Glomerular endothelial cell (primary cell): ENCODE measurements at places on chromosomes 3 and 15.

DNA sequence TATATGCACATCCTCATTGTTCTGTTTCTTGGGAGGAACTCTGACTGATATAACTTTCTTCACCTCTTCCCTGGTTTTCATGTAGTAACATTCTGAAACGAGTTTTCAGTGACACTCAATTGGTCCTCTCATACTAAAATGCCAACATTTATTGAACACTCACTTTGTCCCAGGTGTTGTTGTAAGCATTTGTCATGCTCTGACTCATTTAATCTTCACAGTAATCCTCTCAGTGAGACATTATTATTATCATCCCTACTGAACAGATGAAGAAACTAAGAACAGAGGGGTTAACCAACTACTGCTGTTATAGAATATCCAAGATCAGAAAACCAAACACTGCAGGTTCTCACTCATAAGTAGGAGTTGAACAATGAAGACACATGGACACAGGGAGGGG, 94.1 kb upstream of the MRPL3 start:
- no peak for DNase-seq

GRCh38 chr3:90180096-90180495, 1072.7 kb downstream of the EPHA3 start:
- no peak for DNase-seq

- DNase-seq = no peak
Observed at GRCh38 chr3:46381625-46382024, 10.9 kb downstream of the CCR5 start.

DNA sequence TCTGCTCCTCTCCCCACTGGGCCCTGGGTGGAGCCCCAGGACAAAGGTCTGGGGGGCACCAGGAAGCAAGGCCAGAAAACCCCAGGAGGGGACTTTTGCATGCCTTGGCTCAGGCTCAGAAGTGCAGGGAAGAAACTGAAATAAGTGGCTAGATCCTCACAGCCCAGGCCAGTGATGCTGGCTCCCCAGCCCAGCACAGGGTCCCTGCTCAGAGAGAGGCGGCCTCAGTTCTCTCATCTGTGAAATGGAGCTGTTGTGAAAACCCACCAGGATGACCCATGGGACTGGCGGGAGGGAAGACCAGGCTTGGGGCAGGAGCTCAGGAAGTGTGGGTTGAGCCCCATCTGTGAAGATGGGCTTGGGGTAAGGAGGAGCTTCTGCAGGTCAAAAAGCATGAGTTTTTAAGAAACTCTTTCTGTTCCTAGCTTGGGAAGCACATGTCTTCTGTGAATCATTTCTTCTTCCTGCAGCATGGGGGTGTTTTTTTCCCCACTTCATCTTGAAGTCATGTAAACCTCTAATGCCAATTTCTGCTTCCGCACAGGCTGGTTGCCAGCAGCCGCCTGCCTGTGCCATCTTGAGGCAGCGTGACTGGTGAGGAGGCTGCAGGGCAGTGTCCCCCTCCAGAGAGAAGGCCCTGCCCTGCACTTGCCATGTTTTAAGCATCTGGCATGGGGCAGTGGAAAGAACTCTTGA, 118.6 kb downstream of the SMAD6 start:
- no peak for DNase-seq

DNA sequence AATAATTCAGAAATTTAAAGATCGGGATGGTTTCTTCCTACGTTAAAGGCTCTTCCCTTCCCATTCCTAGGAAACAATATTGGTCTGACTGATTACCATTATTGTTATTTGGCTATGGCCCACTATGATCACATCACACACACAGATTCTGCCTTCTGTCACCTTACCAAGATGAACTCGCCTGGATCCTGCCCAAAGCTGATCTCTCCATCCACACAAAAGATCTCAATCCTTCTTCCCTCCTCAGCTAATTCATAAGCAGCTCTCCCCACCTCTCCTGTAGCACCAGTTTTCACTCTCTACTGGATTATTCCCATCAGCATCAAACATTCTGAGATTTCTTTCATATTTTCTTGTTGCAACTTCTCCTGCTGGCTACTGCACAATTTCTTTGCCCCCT, 25.0 kb downstream of the PLCL2 start:
- no peak for DNase-seq

DNA sequence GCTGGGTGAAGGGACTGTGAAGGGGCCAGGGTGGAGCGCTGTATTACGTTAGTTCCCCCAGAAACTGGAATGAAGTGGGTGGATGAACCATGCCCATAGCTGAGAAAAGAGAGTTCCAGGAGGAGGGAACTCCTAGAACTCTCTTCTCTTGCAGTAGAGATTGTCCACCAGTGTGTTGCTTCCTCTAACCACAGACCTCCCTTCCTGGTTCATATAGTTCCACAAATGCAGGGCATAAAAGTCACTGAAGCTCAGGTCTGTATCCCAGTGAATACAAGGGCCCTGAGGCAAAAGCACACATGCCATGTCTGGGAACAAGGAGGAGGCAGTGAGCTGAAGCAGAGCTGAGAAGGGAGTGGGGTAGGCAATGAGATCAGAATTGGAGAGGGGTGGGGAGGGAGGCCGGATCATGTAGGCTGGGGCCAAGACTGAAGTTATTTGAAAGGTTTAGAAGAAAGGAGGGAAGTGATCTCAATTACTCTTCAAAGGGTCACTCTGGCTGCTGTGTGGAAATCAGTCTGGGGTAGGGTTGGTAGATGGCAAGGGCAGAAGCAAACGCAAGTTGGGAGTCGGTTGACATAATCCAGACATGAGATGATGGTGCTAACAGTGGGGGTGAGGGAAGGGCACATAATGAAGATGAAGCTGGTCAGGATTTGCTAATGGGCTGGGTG, 6.5 kb downstream of the A4GNT start:
- DNase-seq = no peak

DNA sequence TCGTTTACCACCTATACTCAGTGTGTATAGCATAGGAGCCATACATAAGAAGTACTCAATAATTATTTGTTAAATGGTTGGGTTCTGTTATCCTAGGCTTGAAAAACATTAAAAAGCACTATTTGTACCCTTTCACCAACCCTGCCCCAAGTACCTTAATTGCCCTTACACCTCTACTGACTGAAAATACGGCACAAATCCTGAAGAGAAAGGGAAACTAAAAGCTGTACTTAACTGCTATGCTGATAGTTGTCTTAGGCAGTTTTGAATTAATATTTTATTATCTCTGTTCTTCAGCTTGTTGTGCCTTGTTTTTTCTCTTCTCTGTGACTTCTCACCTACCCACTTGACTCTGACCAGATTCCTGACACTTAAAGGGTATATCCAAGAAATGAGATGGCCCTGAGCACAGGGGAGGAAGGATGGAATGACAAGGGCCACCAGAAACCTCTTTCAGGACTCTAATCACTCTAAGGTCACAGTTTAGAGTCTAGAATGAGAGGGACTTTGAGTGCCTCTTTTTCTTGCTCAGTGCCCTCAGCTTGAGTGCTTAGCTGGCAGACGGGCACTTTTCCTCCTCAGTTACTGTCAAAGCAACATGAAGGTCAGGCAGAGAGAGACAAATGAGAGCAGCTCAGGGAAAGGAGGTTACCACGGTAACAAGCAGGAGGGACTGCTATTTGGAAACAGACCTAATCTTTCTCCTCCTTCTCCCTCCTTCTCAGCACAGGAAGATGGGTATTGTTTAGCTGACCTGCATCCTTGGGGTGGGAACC, 136.5 kb downstream of the ZNF609 start:
- DNase-seq = peak; percentile 18

GRCh38 chr15:100261302-100262240, 80.2 kb downstream of the ADAMTS17 start:
- no peak for DNase-seq

GRCh38 chr15:74781431-74782258, at the start of gene CSK:
Gene CSK, plus strand, starts transcription at chr15:74782080. Its CDS starts 16,218 bp downstream, at chr15:74798298.
- no peak for DNase-seq

DNA sequence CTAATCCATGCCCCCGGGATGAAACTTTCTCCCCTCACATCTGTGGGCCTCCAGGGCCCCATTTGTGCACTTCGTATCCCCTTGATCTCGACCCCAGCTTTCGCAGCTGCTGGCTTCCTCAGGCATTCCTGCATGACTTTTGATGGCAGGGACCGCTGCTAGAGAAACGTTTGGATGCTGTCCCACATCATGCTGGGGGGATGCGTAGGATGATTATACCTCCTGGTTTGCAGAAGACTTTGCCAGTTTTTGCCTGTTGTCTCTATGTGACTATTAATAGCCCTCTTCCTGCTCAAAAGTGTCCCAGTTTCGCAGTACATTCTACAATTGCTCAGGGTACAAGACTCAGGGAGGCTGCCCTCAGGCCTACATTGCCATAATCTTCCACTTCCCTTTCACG, 10.4 kb upstream of the KCNAB1 start:
- no peak for DNase-seq

GRCh38 chr3:49554633-49555265, 472 bp downstream of the BSN start:
- no peak for DNase-seq

DNA sequence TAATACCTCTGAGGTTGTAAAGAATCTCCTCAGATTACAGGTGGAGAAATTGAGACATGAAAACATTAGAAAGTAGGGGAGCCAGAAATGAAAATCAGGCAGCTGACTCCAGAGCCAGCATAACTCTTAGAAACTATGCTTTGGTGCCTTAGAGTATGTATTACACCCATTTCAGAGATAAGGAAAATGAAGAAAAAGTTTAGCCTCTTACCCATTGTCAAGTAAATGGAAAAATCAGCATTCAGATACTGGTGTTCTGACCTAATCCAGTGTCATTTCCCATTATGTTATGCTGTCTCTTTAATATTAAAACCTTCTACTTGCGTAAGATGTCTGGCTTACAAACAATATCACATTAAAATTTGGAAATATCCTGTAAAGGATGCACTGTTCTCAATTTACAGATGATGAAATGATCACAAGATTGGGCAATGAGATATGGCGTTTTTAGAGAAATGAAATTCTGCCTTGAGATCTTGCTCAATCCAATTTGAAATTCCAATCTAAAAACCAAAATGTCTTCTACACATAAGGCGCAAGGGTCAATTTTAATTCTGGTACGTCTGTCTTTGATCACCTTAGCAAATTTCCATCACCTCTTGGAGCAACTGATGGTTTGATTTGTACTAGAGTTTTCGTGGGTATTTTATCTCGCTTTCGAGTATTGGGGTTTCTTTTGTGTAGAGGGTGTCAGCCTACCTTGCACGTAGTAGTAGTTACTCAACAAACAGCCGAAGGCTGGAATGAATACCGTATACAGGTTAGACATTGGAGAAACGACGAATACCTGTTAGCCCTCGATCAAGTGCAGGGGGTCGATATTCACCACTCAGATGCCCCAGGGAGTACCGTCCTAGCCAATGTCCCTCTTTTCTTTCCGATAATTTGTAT, 902 bp upstream of the ZCWPW2 start:
- DNase-seq = no peak

- no peak for DNase-seq
Observed at GRCh38 chr3:143565951-143566350, 282.3 kb downstream of the SLC9A9 start.

- DNase-seq = no peak
Observed at GRCh38 chr15:67521029-67521782, at the start of gene C15orf61. Gene C15orf61, plus strand, starts transcription at chr15:67521131. Its CDS starts 118 bp downstream, at chr15:67521249.

- no peak for DNase-seq
Observed at GRCh38 chr3:28334552-28334951, 14.0 kb upstream of the ZCWPW2 start.

DNA sequence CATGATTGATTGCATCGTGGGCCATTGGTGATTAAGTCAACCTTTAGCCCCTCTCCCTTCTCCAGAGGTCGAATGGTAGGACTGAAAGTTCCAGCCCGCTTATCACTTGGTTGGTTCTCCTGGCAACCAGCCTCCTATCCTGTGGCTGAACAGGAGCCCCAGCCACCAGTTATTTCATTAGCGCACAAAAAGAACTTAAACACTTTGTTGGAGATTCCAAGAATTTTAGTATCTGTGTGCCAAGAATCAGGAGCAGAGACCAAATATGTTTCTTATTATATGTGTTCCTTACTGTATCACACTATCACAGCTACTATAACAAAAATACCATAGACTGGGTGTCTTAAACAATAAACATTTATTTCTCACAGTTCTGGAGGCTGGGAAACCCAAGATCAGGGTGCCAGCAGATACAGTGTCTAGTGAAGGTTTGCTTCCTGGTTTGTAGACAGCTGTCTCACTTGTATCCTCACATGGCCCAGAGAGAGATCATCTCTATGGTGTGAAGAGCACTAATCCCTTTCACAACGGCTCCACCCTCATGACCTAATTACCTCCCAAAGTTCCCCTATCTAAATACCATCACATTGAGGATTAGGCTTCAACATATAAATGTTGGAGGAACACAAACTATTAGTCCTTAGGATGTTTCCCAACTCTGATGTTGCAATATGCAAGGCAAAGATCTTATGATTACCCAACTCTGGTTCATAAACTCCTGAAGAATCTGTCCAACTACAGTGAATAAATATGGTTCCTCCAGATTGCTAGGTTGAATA, 30.5 kb upstream of the APH1B start:
- no peak for DNase-seq

DNA sequence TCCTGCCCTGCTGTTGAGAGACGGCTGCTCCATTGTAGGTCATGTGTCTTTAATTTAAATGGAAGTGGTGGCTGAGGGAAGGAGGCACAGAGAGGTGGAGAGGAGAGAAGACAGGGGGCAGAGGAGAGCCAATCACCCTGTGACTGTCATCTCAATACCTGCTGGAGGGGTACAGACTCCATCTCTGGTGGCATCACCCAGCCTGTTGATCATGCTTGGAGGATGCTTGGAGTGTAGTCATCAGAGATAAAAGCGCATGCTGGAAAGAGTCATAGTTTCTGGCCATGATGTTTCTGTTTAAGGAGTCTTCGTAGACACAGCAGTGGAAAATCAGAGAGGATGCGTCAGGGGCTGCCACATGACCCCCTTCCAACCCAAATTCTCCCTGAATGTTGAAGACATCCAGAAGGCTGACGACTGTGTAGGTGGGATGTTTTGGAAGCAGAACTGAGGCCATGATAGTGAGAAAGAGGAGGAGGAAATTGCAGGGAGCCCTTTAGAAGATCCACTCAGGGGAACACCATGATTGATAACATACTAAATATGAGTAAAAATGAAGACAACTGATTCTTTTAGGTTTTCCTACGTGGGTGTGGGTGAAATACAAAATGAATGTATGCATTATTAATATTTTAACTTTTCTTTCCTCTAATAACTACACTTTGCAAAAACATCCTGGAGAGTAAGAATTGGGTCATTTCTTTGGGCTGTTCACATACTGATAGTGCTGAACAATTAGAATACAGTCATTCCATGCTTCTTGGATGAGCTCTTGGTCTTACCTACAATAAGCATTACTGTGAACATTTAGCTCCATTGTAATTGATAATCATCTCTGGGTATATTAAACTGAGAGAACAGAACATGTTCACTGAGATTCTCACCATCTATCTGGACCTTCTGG, 210.6 kb upstream of the ATP10A start:
- no peak for DNase-seq
